ENCODE measurements at places on chromosomes 1 and 21.
A peak's percentile ranks its signal among the peaks of the same experiment; 100 is the strongest.

GRCh38 chr1:18343581-18343980 lies 137.1 kb upstream of the KLHDC7A start:
- no peak for DNase-seq

- DNase-seq: no peak
These were observed 15.6 kb upstream of the FMOD start for GRCh38 chr1:203366476-203366875.

DNA sequence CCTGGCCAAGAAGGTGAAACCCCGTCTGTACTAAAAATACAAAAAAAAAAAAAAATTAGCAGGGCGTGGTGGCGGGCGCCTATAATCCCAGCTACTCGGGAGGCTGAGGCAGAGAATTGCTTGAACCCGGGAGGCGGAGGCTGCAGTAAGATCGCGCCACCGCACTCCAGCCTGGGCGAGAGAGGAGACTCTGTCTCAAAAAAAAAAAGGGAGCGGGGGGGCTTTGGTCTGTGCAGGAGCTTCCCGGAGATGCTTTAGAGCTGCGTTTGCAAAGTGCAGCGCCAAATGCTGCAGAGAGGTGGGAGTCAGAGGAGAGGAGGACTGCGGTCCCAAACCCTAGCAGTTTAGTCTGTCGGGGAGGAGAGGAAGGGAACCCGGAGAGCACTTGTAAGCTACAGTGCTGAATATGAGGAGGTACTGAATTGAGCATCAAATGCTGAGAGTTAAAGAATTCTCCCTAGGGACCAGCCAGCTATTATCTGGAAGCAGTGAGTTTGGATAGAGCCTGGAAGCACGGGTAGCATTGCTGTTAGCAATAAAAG lies 569 bp downstream of the FALEC start:
- peak; percentile 39 for DNase-seq

- DNase-seq: peak; percentile 61
These were observed 85.8 kb upstream of the RGS1 start for GRCh38 chr1:192489748-192490147.

GRCh38 chr21:45920824-45921600 lies 60.6 kb upstream of the COL6A1 start:
- DNase-seq: no peak

DNA sequence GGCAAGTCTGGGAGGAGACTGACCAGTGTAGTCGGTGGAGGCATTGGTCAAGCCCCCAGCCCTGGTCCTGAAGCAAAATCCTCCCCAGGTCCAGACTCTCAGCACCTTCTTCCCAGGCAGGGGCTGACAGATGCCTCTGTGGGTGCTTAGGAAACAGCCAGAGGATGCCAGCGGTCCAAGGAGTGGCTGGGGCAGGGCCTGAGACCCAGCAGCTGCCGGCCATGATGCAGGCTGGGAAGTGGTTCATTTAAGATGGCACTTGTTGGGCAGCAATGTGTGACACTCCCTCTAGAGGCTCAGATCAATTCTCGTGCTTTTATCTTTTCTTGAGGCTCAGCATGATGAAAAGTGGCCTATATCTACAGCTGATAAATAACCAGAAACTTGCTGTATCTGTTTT lies 165.0 kb upstream of the VAMP3 start:
- DNase-seq: no peak

GRCh38 chr1:222794656-222795474 lies 20.0 kb upstream of the DISP1 start:
- peak; percentile 38 for DNase-seq

DNA sequence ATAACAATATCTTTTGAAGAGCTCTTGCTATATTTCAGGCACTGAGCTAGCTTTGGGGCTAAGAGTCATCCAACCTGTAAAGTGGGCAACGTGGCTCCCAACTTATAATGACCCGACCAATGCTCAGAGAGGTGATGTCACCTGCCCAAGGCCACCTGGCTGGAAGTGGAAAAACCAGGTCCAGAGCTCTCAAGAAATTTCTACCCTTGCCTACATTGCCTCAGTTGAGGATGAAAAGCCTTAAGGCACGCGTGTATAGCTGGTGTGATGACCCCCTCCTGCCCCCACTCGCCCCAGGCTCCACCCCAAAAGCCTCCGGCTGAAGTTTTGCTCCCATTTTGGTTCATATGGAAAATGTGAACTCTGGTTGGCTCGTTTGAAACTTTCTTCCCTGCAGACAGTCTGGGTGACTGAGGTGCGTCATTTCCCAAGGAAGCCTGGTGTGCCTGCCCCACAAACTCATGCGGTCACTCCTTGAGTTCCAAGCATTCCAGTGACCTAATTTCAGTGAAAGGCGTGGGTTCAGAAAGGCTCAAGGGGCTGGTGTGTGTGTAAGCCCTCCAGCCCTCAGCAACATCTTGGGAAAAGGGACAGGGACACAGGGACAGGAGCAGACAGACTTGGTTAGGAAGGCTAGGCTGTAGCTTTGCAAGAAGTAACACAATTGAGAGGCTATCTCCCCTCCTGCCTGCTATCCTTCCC lies 20.5 kb downstream of the HTR1D start:
- peak; percentile 56 for DNase-seq

GRCh38 chr1:229204921-229205777 lies 65.8 kb upstream of the RAB4A start:
- no peak for DNase-seq

GRCh38 chr1:5648410-5649165 lies 343.6 kb downstream of the NPHP4 start:
- DNase-seq: no peak

- peak; percentile 38 for DNase-seq
These were observed 29.5 kb downstream of the CAPN2 start for GRCh38 chr1:223741861-223742260.

- DNase-seq: no peak
These were observed 6.0 kb upstream of the EEIG2 start for GRCh38 chr1:108553905-108554304.

DNA sequence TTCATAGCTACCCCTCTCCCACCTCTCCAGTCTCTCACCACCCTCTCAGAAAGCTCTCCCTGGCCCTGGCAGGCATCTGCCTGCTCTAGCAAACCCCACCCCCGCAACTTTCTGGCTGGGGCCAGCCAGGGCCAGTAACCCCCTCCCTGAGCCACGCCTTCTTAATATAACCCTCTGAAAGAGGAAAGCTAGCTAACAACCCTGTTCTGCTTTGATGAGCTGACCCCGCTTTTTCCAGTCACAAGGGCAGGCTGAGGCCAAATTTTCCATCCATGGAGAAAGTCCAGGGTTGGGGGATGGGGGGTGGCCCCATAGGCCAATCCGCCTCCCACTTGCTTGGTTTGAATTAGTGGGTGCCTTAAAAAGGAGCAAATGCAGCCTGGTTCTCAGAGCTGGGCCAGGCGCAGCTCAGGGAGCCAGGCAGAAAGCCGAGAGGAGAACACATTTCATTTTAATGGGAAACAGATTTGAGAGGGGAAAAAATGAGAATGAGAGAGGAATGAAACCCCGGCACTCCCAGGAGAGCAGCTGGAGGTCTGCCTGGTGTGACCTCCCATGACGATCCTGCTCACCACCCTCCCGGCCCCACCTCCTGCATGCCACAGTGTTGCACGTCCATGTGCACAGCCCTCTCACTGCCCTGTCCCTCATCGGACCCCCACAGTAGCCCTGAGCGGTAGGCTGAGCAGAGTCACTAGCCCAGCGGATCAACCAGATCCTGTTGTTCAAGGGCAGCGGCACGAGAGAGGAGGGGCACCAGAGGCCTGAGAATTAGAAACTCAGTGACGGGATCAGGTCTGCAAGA lies 62.3 kb downstream of the OPTC start:
- DNase-seq: peak; percentile 44

DNA sequence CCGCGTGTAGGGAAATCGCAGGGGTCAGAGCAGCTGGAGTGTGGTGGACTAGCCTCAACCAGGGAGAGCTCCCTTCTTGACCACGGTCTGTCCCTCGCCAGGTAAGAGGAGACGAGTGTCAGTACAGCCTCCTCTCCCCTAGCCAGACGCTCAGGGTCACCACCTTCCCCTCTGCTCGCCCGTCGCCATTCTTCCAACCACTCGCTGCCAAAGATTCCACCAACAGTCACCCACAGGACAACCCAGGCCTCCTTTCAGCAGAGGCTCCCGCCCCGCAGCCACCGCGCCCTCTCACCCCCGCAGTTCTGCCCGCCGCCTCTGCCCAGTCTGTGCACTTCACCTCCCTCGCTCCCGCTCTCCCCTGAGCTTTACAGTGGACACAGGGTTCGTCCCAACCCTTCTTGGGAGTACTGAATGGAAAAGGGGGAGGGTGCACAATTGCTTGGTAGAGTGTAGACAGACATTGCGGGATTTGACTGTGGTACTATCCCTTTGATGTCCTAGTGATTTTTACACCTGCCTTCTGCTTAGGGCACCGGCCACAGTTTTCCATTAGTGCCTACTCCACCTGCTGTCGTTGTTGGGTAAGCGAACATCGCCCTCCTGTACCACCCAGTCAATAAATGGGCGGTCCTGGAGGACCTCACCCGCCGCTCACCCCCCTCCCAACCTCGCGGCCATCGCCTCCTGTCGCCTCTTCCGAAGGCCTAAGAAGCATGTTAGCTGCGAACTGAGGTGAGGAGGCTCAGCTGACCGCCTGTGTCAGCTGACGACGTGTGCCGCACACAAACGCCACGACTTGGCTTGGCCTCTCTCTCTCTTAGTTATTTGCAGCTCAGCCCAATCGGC lies 9.2 kb upstream of the NBPF11 start:
- no peak for DNase-seq

GRCh38 chr1:83055391-83056170 lies 943.4 kb downstream of the TTLL7 start:
- DNase-seq: no peak

DNA sequence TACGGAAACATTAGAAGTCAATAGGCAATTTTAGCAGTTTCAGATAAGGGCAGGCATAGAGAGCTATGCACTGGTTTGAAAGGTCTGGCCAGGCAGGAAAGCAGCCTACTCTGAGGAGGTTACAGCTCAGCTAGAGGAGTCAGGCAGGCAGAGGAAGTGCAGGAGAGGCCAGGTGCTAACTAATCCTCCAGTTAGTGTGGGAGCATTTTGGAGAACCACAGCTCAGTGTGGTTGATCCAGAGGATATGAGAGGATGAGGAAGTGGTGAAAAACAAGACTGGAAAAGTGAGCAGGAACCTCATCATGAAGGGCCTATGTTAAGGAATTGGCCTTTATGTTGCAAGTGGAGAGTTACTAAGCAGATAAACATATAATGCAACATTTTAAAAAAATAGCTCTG lies 282.4 kb upstream of the SGIP1 start:
- no peak for DNase-seq

DNA sequence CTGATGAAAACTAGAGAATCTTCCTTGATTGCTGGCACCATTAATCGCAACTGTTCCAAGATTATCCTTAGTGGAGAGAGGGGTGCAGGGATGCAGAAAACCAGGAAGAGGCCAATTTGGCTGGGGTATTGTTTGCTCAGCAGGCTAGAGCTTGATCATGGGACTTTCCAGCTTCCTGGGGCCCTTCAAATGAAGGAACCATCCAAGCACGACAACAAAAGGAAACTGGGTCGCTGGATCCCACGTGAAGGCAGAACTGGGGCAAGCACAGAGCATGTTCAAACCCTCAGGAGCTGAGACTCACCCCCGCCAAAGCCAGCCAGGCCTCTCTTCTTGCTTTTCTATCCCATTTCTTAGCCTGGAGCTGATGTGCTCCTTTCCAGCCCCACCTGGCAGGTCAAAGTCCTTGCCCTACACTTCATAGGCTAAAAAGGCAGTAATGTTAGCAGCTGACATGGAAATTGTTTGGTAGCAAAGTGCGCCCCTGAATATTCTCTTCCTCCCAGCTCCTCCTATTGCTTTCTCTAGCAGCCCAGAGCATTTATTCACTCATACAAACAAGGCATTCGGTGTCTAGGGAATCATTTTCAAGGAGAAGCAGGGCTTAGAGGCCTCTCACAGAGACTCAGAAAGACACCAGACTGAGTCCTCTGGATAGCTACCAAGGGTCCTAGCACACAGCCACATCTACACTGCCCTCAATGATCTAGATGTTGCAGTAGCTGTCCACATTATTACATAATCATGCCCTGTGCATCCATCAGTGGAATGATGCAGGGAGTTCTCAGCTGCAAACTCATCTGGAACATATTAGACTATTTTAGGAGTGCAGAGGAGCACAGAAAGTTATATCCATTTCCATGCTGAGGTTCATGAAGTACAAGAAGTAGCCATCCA lies 11.5 kb downstream of the KCNA2 start:
- DNase-seq: no peak

GRCh38 chr1:218802799-218803198 lies 370.9 kb upstream of the LYPLAL1 start:
- DNase-seq: no peak

GRCh38 chr1:109620401-109620791 lies 759 bp downstream of the AMPD2 start:
- DNase-seq: peak; percentile 51

DNA sequence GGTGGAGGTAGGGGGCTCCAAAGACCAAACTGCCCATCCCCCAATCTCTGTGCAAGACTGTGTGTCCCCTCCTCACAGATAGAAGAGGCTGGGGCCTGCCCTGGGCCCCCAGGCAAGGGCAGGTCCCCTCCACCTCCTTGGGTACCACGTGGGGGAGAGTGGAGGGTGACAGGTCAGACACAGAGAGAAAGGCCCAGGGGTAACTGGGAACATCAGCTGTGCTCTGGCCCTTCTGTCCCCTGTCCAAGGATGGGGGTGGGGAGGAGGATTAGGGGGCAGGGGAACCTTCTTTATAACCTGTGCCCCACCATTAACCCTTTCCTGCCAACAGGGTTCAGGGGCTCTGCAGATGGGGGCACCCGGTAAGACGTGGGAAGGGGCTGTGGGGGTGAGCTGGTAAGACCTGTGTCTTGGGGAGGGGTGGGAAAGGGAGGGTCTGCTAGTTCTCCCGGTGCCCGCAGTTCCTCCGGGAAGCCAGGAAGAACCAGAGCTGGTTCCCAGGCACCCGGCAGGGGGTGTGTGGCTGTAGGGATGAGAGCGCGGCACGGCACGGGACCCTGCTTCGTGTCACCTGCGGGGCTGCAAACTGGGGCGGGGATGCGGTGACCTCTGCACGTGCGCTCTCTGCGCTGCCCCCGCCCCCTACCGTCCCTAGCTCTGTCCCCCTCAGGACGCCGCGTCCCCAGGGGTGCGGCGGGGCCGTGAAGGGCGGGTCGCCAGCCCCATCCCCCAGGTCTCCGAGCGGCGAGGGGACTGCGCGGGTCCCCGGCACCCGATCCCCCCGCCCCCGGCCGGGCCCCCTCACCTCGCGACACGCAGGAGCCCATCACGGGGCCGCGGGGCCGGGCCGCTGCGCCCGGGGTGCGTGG lies 601 bp downstream of the FAM131C start:
- peak; percentile 19 for DNase-seq

DNA sequence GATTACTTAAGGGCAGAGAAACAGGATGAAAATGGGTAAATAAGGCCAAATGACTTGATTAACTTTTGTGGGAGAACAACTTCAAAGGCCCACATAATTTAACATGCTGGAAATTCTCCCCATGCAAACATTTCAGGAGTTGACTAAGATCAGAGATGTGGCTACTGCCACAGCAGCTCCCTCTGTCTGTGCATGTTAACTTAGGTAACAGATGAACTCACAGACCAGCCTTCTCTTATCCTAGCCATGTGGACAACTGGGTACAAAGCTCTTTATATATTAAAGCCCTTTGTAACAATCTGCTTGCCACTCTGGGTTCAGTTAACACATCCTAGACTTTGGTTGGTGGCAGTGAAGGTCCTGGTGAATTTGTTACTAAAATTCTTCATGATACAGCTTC lies 33.2 kb downstream of the BEND5 start:
- DNase-seq: no peak

All from ACHN (cell line).